ENCODE measurements at places on chromosomes 4 and X.
A peak's percentile ranks its signal among the peaks of the same experiment; 100 is the strongest.

DNA sequence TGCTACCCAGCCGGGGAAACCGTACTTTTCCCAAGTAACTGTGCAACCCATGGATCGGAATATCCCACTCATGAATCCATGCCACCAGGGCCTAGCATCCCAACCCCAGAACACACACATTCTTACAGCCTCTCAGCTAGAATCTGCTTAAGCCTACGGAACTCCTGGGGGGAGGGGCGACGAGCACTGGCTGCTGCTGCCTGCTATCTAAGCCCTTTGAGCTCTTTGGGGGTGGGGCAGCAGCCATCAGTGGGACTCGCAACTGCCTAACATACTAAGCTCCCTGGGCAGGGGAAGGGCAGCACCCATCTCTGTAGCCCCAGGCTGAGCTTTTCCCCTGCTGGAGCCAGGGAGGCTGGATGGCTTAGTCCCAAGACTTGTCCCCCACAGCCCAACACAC, 28.6 kb downstream of the NUDT10 start:
- DNase-seq, result no peak

GRCh38 chr4:89640620-89641366, 196.2 kb downstream of the SNCA start:
- peak; percentile 25 for DNase-seq

DNA sequence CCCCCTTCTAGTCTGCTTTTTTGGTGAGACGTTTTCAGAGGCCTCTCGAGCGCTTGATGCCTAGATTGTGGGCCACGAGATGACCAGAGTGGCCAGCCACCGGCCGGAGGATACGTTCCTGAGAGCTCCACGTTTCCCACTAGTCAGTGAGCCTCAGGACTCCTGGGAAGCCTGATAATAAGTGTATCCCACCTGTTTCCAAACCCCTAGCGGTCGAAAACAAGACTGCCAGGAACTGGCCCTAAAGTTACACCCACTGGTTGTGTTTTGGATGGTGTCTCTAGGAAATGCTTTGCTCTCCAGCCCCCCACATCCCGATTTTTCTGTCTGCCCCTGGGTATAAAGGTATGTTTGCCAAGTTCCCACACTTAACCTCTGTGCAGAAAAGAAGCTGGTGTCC, 4.6 kb upstream of the RS1 start:
- peak; percentile 37 for DNase-seq

DNA sequence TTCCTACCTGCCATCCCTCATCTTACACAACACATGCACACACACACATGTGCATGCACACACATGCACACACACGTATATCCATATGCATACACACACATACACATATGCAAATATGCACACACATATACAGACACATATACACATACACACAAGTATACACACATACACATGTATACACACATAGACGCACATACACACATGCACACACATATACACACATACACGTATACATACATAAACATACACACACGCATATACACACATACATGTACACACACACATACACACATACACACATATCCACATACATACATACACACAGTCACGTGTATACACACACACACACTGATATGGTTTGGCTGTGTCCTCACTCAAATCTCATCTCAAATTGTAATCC, 37.0 kb upstream of the AFAP1 start:
- DNase-seq, result no peak

- no peak for DNase-seq
Measured at GRCh38 chr4:71487344-71487920, 148.6 kb downstream of the SLC4A4 start.

GRCh38 chr4:182518421-182518820, 275.2 kb downstream of the TENM3 start:
- no peak for DNase-seq

GRCh38 chr4:94446386-94446785, 5.4 kb upstream of the PDLIM5 start:
- peak; percentile 45 for DNase-seq

GRCh38 chrX:111609206-111609605, 71.8 kb upstream of the ALG13 start:
- DNase-seq, result no peak

GRCh38 chrX:130262231-130262630, 6.5 kb downstream of the ZNF280C start:
- no peak for DNase-seq

DNA sequence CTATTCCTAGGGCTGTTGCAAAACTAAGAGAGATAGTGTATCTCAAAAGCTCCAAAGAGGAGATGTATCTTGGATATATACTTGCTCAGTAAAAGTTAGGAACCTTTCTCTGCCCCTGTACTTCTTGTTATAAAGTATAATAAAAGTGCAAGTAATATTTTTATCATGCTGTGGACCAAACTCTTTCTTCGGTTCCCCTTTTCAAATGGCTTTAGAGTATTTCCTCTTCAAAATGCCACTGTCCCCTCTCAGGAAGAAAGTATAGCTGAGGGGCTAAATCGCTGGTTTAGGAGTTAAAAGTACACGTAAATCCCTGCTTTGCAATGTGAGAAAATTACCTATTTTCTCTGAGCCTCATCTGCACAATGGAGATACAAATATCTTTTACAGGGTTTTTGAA, 169.1 kb upstream of the FTHL17 start:
- no peak for DNase-seq

GRCh38 chrX:112614640-112615039, 65.1 kb downstream of the LHFPL1 start:
- DNase-seq, result no peak

DNA sequence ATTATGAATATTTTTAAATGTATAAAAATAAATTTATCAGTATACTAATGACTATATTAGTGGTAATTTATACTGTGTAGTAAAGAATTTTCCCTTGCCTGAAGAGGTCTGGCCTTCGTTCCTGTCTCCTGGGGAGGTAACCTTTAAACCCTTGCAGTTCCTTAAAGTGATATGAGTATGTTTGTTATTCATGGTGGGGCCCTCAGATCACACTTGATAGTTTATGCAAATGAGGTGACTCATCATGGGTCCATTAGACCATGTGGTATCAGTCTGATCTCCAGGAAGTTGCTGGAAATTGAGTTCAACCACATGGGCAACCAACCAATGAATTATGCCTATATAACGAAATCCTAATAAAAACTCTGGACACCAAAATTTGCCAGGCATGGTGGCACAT, 904.1 kb downstream of the RPA4 start:
- DNase-seq, result no peak

DNA sequence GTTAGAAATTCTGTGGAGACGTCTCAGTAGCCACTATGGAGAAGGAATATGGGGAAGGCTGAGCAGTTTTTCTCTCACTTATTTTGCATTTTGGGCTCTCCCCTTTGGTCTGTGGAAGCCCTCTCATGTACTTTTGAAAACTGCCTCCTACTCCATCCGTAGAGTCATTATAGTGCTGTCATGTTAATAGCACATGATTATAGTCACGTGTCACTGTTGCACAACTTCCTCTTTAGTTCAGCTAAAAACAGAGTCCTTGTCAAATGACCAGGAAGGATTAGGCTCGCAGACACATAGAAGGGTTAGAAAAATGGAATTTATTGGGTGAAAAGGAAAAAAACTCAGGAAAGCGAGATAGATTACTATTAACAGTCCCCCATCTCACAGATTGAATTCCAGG, 258.2 kb upstream of the CXorf51A start:
- DNase-seq, result no peak

Data from lung microvascular endothelial cell (primary cell).